ENCODE measurements at places on chromosomes 1 and 21. TPM values are rescaled to one million over a fixed set of nuclear protein-coding genes. Genes with fewer than 3 reads are reported as not detected.

ASCL5 gene
- not detected for total RNA-seq

GBP6 gene
- total RNA-seq: not detected

CASQ2 gene
- total RNA-seq: 2.1 TPM

PLD5 gene
- total RNA-seq: 0.32 TPM

SLC25A33 gene
- 17.6 TPM for total RNA-seq

TNN gene
- total RNA-seq: 1.3 TPM
